Substantia nigra (tissue), 51 donors: ENCODE measurements at places on chromosomes 1 and 21.

DNA sequence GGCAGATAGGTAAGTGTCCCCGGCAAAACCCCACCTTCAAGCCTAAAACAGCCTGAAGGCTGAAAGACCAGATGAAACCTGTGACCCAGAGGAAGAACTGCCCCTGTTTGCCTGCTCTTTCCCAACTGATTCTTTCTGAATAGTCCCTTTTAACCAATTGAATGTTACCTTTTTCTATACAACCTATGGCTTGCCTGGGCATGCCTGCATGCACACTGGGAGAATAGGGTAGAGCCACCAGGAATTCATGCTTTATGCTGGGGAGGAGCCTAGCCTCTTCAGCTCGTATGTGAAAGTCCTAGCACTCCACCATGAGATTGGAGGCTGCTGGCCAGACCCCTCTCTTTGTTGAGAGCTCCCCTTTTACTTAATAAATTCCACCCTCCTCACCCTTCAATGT is 340.0 kb downstream of the PTBP2 start:
- no peak for DNase-seq

- no peak for DNase-seq
These were observed 47.1 kb upstream of the CYP2J2 start for GRCh38 chr1:59973719-59974118.

DNA sequence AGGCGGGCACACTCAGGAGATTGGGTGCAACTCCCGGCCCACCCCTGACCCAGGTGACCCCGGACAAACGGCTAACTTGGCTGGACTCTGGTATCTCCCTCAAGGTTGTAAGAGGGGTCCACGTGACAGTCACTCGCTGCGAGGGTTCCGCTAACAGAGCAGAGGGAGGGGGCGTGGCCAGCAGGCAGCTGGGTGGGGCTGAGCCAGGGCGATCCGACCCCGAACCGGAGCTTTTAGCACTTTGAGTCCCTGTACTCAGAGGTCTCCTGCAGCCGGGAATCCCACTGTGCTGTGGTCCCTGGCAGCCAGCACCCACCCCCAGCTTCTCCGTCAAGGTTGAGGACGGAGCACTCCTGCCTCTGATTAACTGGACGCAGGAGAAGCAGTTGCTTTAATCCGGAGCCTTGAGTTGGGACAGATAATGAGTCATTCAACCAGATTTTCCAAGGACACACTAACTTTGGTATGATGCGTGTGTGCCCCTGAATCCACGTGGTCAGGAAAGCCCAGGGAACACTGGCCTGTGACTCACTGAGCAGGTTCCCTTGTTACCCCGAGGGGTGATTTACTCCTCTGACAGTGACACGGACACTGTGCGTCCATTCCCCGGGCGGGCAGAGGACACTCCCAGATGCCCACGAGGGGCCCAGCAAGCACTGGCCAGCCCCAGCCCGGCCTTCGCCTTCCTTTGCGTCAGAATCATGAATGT is 16.8 kb downstream of the TRPM2 start:
- no peak for DNase-seq

DNA sequence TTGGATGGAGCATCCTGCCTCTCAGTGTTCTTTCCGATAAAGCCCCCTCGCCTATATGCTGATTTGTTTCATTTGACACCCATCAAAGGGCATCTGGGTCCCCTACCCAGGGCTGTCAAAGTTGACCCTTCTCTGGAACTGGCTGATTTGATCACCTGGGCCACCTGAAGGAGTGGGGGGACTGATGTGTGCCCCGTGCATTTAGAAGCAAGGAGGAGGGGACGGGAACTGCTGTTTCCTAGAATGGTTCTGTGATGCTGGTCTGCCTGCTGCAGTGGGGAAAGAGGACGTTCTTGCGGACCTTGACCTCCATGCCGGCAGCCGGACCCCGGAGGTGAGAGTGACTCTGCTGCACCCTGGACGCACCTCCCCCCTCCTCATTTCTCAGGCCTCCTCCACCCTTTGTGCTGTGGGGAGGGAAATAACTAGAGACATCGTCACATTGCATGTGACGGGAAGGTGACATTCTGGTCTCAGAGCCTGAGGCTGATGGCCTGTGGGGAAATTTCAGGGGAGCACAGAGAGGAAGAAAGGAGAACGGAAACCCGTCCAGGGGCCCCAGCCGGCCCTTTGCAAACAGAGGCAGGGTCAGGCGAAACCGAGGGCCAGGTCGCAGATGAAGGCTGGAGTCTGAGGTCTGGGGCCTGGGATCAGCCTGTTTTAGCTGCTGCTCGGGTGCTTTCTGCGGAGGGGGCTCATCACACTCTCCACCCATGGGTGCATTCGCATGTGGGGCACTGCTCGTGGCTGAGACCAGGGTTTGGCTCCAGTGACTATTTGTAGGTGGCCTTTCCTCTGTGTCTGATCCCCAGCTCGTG is 25.7 kb downstream of the CRYAA start:
- no peak for DNase-seq

DNA sequence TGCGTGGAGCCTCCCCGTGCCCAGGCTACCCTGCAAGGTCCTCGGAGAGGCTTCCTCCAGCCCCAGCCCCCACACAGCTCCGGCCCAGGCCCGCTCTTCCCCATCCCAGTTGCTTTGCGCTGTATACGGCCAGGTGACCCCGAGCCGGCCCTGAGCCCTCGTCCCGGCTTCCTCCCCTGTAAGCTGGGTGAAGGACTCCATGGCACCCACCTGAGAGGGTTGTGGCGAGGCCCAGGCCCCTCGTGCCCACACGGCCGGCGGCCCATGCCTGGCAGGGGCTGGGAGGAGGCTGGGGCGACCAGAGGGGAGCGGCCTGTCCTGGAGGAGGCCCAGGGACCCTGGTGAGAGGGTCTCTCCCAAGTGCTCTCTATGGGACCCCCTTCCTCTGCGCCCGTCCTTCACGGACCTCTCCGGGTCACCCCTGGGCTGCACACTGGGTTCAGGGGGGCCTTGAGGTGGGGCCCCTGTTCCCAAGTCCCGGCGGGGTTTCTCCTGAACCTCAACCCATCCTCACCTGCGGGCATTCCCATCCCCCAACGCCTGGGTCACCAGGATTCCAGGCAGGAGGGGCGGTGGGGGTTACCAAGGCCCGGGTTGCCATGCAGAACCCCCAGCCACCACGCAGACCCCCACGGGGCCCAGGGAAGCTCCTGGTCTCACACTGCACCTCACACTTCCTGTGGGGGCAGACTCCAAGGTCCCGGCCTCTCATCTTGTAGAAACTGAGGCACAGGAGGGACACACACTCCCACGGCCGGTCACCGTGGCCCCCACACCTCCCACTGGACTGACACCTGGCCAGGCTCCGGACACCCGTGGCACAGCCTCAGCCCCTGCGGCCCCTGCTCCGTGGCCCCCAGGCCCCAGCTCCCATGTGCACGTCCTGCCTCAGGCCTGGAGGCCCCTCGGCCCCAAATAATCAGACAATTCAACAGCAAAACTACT is 25.2 kb downstream of the COL6A1 start:
- no peak for DNase-seq

DNA sequence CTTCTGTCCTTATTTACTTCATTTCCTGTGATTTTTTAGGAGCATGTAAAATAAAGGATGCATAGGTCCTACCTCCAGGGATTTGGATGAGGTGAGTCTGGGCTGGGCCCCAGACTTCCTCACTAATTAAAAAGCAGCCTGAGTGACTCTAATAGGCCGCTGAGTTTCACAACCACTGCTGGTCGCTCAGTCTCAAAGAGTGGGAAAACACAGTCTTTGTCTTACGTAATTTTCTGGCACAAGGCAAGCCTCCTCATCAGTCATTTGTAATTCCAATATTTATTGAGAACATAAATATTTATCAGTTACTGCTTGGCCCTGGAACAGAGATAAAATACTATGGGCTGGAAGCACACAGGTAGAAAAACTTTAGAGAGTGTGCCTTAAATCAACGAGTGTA is 195.4 kb upstream of the RUNX1 start:
- DNase-seq = no peak

DNA sequence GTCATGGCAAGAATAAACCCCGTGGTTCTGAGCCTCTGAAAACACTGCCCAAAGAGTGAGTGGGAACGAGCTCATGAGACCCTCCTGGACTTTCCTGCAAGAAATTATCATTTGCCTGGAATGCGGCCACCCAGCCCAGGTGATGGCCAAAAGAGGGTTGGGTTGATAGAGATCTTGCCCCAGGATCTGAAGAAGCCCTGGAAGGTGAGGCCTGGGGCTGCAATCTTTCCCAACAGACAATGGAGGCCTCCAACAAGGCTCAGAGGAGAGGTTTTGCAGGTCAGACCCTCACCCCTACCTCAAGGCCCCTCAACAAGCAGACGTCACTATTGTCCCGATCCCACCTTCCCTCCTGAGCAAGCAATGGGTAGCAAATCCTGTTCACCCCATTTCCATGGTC is 106.0 kb upstream of the SOD1 start:
- DNase-seq = no peak

DNA sequence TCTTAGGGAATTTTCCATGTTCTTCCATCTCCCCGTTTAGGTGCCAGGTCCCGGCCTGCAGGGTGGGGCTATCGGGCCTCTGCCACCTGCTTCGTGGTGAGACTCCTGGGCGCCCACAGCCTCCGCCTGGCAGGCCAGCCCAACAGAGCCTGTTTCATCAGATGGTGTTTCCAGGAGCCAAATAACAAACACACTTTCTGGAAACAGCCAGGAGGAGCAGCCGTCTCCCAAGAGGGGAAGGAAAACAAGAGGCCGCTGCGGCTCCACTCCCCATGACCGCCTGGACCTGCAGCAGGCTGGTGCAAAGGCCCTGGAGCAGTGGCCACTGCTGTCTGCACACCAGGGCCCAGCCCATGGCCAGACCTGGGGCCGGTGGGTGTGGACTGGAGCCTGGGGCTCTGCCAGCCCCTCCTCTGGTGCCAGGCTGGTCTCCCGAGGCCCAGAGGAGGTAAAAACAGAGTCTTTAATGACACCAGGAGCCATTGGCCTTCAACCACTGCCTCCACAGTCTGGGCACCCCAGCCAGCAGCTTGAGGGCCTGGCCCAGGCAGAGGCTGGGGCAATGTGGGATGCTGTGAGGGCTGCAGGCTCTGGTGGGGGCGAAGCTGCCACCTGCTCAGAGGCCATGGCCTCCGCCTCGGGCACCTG is 55.0 kb downstream of the SLX9 start:
- DNase-seq = no peak

- DNase-seq = no peak
These were observed 26.9 kb upstream of the SH3D21 start for GRCh38 chr1:36279110-36279788.

GRCh38 chr1:87706779-87707228 is 378.1 kb downstream of the LMO4 start:
- DNase-seq = no peak

GRCh38 chr1:201507360-201507675 is 395 bp upstream of the CSRP1 start:
- DNase-seq = no peak

DNA sequence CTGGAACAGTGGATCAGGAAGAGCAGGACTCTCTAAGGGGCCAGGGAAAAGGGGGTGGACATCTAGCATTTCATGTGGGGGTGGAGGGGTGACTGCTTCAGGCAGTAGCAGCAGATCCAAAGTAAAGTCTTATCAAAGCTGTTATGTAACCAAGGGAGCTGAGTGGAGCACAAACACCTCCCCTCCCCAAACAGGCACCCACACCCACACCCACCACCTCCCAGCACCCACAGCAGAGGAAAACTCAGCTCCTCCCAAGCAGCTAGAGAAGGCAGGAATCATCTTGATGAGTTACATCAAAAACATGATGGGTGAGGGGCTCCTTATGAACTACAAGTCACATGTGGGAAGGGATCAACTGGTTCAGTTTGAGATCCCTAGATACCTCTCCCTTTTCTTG is 6.0 kb downstream of the DLGAP3 start:
- no peak for DNase-seq

DNA sequence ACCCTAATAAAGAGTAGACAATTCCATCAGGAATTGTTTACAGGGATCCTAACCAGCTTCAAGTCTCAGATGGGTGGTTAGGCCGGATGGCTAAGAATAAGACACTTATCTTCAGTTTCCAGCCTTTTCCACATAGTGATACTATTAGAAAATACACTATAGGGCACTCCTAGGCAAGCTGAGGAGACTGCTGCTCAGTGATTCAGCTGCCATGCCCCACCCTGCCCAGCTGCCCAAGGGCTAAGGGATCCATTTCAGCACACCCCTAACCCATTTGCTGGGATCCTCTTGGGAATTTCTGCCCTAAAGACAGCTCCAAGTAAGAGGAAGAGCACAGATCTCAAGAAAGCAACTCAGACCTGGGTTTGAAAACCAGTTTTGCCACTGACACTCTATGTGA is 31.9 kb downstream of the PLPP3 start:
- no peak for DNase-seq

DNA sequence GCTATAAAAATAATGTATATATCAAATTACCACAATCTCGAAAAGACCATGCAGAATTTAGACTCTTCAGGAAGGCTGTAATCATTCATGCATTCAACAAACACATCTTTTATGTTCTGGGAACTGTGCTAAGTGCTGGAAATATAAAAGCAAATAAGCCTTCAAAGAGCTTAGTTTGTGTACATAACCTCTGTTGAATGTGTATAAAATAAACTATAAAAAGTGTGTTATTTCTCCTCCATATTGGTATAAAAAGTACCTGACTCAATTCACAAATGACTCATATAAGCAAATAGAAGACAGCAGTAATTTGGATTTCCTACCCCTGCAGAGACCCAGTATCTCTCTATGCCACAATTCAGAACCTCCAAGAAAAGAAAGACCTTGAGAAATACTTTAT is 36.8 kb downstream of the RAB3GAP2 start:
- no peak for DNase-seq

- DNase-seq = no peak
These were observed 282.9 kb downstream of the PBX1 start for GRCh38 chr1:164841702-164842465.

GRCh38 chr21:33703750-33704606 is 61.7 kb downstream of the ITSN1 start:
- no peak for DNase-seq

GRCh38 chr21:45830720-45831366 is 150.7 kb upstream of the COL6A1 start:
- no peak for DNase-seq

DNA sequence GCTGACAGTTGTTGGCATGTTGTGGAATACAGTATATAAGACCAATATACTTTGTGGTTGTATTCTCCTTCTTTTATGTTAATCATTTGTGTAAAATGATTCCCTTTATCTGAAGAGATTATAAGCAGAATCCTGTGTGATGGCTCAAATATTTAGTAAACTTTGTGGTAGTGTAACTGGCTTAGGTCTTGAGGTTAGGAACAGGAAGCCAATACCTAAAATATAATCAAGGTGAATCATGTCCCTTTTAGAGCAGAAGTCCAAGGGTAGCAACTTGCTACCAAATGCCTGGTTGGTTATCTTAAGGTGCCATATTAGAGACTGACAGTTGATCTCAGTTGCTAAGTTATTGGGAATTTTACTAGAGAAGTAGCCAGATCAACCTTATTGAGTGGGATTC is 398.5 kb upstream of the ADAMTS5 start:
- no peak for DNase-seq

GRCh38 chr1:38932571-38932970 is 9.1 kb downstream of the RHBDL2 start:
- no peak for DNase-seq
